ENCODE measurements at places on chromosomes 12 and 14.

DNA sequence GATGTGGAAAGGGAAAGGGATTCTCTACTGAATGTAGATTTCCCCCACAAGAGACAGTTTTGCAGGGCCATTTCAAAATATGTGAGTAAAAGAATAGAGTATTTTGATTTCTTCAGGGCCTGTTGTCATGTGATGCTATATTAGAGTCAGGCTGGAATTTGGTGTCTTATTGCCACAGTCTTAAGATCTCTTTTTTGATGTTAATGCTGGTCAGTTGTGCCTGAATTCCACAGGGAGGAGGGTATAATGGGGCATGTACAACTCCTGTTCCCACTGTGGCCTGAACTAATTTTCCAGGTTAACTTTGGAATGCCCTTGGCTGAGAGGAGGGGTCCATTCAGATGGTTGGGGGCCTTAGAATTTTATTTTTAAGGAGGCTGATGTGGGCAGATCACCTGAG is 111.0 kb upstream of the MAX start:
- no peak for DNase-seq

DNA sequence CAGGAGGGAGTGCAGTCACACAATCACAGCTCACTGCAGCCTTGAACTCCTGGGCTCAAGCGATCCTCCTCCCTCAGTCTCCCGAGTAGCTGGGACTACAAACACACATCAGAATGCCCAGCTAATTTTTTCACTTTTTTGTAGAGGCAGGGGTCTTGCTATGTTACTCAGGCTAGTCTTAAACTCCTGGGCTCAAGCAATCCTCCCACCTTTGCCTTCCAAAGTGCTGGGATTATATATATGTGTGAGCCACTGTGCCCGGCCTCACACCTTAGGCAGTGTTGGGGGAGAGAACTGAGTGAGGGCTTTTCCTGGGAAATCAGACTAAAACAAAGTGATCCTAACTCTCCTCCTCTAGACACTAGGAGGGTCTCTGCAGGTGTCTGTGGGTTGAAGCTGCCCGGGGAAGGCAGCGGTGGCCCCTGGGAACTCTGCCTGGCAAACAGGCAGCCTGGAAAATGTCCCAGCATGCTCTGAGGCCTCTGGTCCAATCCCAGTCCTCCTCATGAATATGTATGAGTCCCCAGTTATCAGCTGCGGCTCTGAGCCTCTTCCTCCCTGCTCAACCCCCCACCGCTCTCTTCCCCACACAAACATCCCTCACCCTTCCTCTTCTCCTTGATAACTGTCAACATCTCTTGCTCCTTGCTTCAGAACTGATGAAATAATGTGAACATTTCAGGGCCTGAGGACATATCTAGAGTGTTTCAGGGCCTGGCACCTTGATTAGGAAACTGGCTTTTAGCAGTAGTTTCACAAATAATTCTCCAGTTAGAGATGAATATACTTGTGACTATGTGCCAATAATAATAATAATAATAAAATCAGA is 7.9 kb upstream of the NAA25 start:
- DNase-seq = no peak

DNA sequence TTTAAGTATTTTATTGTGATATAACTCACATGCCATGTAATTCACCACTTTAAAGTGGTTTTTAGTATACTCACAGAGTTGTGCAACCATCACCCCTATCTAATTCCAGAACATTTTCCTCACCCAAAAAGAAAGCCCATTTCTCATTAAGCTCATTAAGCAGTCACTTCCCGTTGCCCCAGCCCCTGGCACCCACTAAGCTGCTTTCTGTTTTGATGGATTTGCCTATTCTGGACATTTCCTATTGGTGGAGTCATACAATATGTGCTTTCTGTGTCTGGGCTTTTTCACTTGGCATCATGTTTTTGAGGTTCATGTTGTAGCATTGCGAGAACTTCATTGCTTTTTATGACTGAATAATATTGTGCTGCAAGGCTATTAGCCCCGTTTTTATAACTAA is 66.0 kb downstream of the ARL6IP4 start:
- DNase-seq = no peak

- no peak for DNase-seq
Measured at GRCh38 chr14:47189911-47190484, 485.4 kb downstream of the MDGA2 start.

DNA sequence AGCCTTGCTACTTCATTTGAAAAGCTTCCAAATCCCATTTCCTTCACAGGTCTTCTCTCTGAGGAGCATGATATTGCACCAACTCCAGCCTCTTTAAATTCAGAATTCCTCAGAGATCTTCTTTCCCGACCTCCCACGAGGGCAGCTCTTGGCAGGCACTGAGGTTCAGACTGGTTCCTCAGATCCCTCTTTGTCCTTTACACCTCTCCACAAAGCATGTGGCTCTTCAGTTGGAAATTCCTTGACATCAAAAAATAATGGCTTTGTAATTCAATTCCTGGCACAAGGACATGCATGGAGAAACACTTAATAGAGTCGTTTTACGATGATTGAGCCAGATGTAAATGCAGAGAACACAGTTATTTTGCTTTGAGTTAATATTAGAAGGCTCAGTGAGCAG is 63.2 kb upstream of the TMX1 start:
- DNase-seq = no peak

DNA sequence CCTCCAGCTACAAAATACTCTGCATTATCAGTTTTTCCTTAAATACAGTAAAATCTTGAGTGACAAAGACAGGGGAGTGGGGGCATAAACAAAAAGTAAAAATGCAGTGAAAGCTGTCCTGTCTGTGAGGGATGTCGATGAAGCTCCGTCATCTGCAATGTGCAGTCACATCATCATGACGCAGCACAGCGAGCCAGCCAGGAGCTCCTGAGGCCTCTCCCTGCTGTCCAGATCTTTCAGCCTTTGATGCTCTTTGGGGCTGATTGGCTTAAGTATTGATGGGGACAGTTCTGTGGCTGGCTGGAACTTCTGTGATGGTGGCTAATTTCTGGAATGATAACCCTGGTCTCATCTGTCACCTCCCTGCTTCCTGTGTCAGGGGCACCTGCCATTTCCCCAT is 54.6 kb upstream of the TRAF3 start:
- no peak for DNase-seq

GRCh38 chr12:51811203-51812202 is 37.0 kb downstream of the FIGNL2 start:
- DNase-seq = no peak

- no peak for DNase-seq
Measured at GRCh38 chr14:98564006-98564405, 708.0 kb downstream of the BCL11B start.

DNA sequence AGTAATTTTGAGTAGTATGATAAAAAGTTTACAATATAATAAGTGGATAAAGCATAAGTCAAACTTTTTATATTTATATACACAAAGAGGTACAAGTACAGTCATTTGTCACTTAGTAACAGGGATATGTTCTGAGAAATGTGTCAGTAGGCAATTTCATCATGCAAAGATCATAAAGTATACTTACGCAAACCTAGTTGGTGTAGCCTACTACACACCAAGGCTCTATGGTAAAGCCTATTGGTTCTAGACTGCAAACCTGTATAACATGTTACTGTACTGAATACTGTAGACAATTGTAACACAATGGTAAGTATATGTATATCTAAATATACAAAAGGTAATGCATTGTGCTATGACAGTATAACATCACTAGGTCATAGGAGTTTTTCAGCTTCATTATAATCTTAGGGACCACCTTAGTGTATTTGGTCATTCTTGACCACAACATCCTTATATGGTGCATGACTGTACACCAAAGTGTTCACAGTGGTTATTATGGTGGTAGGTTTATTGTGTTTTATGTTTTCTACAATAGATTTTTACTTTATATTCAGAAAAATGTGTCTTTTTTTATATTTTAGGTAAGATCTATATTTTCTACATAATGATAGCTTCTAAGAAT is 14.9 kb upstream of the SCFD1 start:
- no peak for DNase-seq

DNA sequence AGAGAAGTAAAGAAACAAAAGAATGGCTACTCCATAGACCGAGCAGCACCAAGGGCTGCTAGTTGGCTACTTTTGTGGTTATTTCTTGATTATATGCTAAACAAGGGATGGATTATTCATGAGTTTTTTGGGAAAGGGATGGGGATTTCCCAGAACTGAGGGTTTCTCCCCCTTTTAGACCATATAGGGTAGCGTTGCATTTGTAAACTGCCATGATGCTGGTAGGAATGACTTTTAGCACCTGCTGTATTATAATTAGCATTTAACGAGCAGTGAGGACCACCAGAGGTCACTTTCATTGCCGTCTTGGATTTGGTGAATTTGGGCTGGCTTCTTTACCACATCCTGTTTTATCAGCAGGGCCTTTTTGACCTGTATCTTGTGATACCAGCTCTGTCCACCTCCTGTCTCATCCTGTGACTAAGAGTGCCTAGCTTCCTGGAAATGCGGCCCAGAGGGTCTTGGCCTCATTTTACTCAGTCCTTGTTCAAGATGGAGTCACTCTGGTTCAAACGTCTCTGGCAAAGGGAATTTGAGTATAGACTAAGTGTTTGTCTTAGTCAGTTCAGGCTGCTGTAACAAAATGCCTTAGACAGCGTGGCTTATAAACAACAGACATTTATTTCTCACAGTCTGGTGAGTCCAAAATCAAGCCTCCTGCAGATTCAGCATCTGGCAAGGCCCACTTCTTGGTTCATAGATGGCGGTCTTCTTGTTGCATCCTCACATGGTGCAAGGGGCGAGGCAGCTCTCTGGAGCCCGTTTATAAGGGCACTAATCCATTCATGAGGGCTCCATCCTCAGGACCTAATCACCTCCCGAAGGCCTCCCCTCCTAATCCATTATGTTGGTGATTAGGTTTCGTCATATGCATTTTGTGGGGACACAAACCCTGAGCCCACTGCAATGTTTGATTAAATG is 348.3 kb upstream of the SFSWAP start:
- DNase-seq = no peak

- DNase-seq = no peak
Measured at GRCh38 chr14:38496092-38496491, 240.2 kb upstream of the CLEC14A start.

DNA sequence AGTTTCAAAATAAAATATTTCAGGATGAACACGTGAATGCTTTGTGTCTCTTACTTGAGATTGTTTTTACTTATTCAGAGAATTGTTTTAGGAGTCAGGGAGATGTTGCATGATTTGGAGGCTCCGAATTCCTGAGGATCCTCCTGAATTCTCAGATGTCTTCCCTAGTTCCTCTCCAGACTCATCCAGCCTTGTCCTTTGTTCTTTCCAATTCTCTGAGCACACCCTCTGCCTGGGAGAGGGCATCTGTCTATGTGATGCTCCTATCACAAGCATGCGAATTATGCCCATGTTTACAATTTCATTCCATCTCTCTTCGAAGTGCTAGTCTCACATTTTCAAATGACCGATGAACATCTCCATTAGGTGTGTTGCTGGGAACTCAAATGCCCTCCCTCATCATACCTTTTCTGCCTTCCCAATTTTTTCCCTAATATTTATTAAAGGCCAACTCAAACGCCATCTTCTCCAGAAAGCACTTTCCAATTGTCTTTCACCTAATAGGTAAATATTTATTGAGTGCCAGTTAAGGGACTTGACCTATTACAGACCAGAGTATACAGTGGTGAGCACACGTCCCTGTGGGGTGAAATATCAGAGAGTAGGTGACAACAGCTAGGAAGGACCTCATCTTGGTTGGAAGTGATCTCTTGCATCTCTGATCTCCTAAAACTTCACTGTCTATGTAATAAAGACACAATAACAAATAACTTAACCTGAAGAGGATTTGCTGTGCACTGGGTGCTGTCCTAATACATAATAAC is 64.4 kb downstream of the ARF6 start:
- DNase-seq = no peak

DNA sequence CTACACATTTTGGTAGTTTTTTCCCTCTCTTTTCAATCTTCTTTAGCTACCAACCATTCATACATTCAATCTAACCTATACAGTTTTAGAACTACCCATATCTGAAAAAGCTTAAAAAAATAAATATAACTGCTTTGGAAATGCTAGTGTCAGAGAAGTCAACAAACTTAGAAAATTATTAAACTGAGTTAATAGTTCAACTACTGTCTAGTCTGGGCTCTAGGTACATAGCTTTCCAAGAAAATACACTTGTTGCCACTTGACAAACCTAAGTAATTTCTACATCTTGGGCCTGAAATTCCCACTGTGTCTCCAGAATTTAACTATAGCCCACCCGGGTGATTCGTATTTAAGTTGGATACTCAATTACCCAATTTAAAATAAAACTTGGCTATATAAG is 22.1 kb downstream of the GTF2A1 start:
- no peak for DNase-seq

DNA sequence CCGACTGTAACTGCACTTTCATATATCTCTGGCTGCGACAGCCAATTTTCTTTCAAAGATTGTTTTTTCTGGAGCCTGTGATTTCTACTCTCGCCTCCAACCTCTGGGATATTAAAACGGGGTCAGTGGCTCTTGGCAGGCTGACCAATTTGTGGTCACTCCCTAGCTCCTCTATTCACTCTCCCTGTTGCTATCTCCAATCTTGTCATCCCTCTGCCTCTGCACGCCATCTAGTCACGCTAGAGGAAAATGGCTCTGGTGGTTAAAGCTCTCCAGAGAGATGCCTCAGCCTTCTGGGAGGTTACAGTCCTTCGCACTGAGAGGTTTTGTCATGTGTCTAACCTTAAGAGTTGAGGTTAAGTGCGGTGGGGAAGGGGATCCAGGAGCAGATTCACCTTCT is 59.8 kb upstream of the CISTR start:
- no peak for DNase-seq

GRCh38 chr12:119412811-119413794 is 78.6 kb downstream of the CCDC60 start:
- DNase-seq = peak; percentile 61

DNA sequence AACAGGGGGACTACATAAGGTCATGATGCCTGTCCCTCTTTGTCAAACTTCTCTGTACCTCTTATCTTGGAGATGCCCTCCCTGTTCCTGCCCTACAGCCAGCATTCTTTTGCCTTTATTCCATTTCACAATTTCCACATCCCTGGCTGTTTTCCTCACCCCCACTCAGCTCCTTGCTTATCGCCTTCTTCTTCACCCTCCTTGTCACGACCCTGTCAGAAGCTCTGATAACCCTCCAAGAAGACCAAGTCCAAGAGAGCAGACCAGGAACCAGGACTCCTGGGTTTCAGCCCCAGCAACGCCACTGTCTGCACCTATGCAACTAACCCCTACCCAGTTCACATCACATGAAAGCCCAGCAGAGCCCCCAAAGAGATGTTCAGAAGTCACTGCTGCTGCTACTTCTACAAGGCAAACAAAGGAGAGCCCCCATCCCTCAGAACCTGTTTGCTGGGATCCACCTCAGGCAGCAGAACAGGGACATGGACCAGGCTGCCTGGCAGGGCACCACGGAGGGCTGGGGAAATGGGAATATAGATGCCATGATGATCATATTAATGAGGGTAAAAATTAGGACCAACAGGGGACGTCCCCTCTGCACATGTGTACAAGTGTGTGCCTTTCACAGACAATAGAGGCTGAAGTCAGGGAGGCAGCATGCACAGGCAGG is 92.8 kb downstream of the SINHCAF start:
- DNase-seq = no peak

- no peak for DNase-seq
Measured at GRCh38 chr12:34372003-34372402, 349.7 kb downstream of the ALG10 start.

GRCh38 chr14:20333494-20333841 is 389 bp upstream of the CCNB1IP1 start:
- DNase-seq = no peak

- no peak for DNase-seq
Measured at GRCh38 chr12:125861299-125862281, 796.4 kb downstream of the AACS start.
